Aorta (tissue), 5 donors: ENCODE measurements at places on chromosomes 2 and 18. TPM values are rescaled to one million over a fixed set of nuclear protein-coding genes. Genes with fewer than 3 reads are reported as not detected.

GRCh38 chr18:63697097-63697660, 5.6 kb upstream of the SERPINB11 start:
- H3K4me1 ChIP-seq: no peaks in the 10 kb centered on the region
- no peak for DNase-seq
- H3K27me3 ChIP-seq: no peaks in the 10 kb centered on the region
- H3K27ac ChIP-seq: no peak overlapping the region
- H3K4me3 ChIP-seq: no peak overlapping the region
- no peaks in the 10 kb centered on the region for H3K36me3 ChIP-seq

- no peaks in the 10 kb centered on the region for H3K36me3 ChIP-seq
- H3K27ac ChIP-seq: no peak overlapping the region
- no peak for DNase-seq
These were observed 33.7 kb downstream of the FASTKD2 start for GRCh38 chr2:206799083-206799482.

Gene ROCK1
- total RNA-seq: 98.9 TPM

DNA sequence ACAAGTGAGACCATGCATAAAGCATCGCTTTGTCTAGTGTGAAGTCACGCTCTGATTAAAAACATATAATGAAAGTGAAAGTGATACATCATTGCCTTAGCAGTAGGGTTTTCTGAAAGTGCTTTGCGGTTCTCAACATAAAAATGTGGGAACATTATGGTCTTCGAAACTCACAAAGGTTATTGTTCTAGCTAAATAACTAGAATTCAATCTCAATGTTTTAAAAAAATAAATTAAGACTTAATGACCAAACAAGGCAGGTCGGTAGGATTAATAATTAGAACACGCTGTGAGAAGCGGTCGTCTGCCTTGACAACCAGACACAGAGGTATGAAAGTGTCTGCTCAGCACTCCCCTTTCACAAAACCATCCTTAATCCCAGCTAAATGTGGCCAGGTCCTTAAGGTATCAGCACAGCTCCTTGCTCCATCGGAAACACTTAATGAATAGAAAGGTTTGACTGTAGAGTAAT, 42.2 kb downstream of the KLHL14 start:
- DNase-seq: no peak
- peaks cover 5% of the 10 kb centered on the region for H3K27me3 ChIP-seq
- no peaks in the 10 kb centered on the region for H3K36me3 ChIP-seq
- H3K27ac ChIP-seq: no peak overlapping the region

DNA sequence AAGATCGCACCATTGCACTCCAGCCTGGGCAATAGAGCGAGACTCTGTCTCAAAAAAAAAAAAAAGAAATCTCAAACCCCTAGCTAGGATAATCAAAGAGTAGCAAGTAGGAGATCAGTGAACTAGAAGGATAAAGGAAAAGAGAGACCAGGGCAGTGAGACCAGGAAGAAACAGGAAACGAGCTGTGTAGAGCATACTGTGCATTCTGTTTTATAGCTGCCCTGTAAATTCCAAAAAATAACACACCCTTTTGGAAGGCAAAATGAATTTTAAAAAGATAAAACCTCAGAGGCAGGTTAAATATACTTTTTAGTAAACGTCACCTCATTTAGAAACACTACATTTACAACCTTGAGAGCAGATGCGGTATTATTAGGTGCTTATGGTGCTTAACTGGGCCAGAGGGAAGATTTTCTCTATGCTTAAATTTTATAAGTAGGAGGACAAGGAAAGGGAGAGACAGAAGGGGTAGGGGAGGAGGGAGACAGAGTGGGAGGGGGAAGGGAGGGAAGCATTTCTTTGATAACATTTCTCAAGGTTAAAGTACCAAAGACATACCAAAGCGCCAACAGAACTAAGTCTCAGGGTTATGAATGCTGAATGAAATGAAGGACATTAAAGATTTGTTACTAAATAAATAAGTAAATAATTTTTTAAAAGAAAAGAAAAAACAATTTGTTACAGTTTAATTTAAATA, 30.1 kb downstream of the FEZ2 start:
- H3K27me3 ChIP-seq: no peaks in the 10 kb centered on the region
- H3K36me3 ChIP-seq: no peaks in the 10 kb centered on the region
- no peak for DNase-seq

Gene HK2
- 23.5 TPM for total RNA-seq

Gene KCNS3
- total RNA-seq: 8.8 TPM

- no peak overlapping the region for H3K4me3 ChIP-seq
- H3K27me3 ChIP-seq: no peaks in the 10 kb centered on the region
- no peak overlapping the region for H3K27ac ChIP-seq
- no peak for DNase-seq
- no peaks in the 10 kb centered on the region for H3K36me3 ChIP-seq
- peaks cover 2% of the 10 kb centered on the region for H3K4me1 ChIP-seq
These were observed 2.8 kb upstream of the INPP4A start for GRCh38 chr2:98441706-98442450.

- no peaks in the 10 kb centered on the region for H3K4me1 ChIP-seq
- no peaks in the 10 kb centered on the region for H3K36me3 ChIP-seq
- no peak overlapping the region for H3K4me3 ChIP-seq
- DNase-seq: no peak
These were observed 52.0 kb downstream of the FHOD3 start for GRCh38 chr18:36349552-36349951.

Gene ARHGAP28
- total RNA-seq: 8.6 TPM

GRCh38 chr18:59921384-59921891, 21.6 kb downstream of the PMAIP1 start:
- H3K27ac ChIP-seq: no peak overlapping the region
- no peaks in the 10 kb centered on the region for H3K36me3 ChIP-seq
- no peaks in the 10 kb centered on the region for H3K27me3 ChIP-seq
- H3K4me3 ChIP-seq: no peak overlapping the region
- DNase-seq: no peak

Gene ITPRID2
- total RNA-seq: 119 TPM

Gene COL5A2
- total RNA-seq: 115 TPM

DNA sequence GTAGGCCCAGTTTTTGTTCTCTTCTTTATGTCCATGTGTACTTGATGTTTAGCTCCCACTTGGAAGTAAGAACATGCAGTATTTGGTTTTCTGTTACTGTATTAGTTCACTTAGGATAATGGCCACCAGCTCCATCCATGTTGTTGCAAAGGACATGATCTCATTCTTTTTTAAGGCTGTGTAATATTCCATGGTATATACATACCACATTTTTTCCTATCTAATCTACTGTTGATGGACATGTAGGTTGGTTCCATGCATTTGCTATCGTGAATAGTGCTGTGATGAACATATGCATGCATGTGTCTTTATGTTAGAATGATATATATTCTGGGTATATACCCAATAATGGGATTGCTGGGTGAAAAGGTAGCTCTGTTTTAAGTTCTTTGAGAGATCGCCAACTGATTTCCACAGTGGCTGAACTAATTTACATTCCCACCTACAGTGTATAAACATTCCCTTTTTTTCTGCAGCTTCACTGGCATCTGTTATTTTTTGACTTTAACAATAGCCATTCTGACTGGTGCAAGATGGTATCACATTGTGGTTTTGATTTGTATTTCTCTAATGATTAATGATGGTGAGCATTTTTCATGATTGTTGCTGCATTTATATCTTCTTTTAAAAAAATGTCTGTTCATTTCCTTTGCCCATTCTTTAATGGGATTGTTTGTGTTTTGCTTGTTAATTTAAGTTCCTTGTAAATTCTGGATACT, 22.9 kb downstream of the LTBP1 start:
- no peaks in the 10 kb centered on the region for H3K36me3 ChIP-seq
- H3K27ac ChIP-seq: no peak overlapping the region
- H3K4me3 ChIP-seq: no peak overlapping the region
- H3K27me3 ChIP-seq: no peaks in the 10 kb centered on the region
- no peaks in the 10 kb centered on the region for H3K4me1 ChIP-seq
- DNase-seq: no peak

- H3K27me3 ChIP-seq: no peaks in the 10 kb centered on the region
- no peaks in the 10 kb centered on the region for H3K36me3 ChIP-seq
- H3K4me3 ChIP-seq: no peak overlapping the region
- no peak overlapping the region for H3K27ac ChIP-seq
These were observed 124.2 kb upstream of the SATB2 start for GRCh38 chr2:199581935-199582360.

Gene EPB41L3
- total RNA-seq: 53.0 TPM

Gene PARD6G
- total RNA-seq: 3.8 TPM

Gene DNAH7
- 0.71 TPM for total RNA-seq

Gene TCF23
- 1.1 TPM for total RNA-seq

DNA sequence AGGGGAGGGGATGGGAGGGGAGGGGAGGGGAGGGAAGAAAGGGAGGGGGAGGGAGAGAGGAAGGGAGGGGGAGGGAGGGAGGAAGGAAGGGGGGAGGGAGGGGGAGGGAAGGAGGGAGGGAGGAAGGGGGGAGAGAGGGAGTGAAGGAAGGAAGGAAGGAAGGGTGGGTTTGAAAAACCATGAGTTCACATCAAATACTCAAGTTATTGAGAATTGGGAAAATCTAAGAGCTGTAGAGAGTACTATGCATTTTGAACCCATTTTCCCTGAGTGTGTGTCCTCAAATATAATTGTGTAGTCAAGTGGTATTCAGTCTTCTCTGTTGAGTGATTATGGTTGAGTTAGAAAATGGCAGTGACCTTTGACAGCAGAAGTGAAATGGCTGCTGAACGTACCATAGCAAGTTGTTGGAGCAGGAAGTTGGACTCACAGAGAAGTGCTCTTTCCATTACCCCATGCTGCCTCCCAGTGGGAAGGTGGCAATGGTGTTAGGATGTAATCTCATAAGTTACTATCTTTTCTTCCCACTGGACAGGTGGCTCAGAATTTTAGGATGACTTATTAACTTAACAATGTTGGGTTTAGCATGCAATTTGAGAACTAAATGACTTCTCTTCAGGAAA, 214.6 kb downstream of the SETBP1 start:
- H3K4me1 ChIP-seq: no peaks in the 10 kb centered on the region
- no peak overlapping the region for H3K4me3 ChIP-seq
- H3K27ac ChIP-seq: no peak overlapping the region
- H3K36me3 ChIP-seq: no peaks in the 10 kb centered on the region
- no peaks in the 10 kb centered on the region for H3K27me3 ChIP-seq
